ENCODE measurements at places on chromosomes 3 and 15.

GRCh38 chr3:185200639-185201038 lies 47.8 kb upstream of the C3orf70 start:
- no peak for DNase-seq

GRCh38 chr3:177478170-177478867 lies 281.0 kb upstream of the TBL1XR1 start:
- no peak for DNase-seq

DNA sequence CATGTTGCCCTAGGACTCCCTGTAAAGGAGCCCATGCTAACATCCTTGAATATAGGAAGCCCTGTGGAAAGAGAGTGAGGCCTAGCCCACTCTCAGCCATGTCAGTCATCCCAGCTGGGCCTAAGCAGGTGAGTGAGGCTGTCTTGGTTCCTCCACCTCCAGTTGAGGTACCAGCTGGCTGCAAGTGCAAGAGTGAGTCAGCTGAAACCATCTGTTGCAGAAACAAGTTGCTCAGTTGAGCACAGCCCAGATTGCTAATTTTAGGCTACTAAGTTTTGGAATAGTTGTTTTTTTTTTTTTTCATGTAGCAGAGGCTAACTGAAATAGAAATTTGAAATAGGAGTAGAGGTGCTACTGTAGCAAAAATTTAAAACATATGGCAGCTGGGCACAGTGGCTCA lies 43.7 kb upstream of the ADPGK start:
- DNase-seq: no peak

GRCh38 chr15:66402761-66403284 lies 16.1 kb downstream of the MAP2K1 start:
- DNase-seq: no peak

DNA sequence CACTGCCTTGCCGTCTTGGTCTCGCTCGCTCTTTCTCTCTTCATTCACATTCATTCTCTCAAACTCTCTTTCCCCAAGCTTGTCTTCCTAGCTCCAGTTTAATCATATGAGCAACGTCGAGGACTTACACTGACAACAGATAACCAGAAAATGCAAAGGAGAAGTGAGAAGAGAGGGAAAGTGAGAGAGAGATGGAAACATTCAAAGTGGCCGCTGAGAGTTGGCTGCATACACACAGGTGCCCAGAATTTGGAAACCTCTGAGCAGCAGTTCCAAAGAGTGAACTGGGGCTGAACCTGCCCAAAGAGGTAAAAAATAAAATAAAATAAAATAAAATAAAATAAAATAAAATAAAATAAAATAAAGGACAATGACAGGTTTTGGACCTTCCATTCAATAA lies 583.0 kb downstream of the FOXP1 start:
- DNase-seq: no peak

- DNase-seq: no peak
These were observed 913.6 kb upstream of the ARPP21 start for GRCh38 chr3:34725774-34726173.

Measured in activated T-cell treated with anti-CD3 and anti-CD28 coated beads for 1 hour (primary cell).